ENCODE measurements at places on chromosomes 11 and 22.

GRCh38 chr11:118415739-118416068 lies 14.3 kb downstream of the ATP5MG start:
- peak; percentile 96 for DNase-seq

DNA sequence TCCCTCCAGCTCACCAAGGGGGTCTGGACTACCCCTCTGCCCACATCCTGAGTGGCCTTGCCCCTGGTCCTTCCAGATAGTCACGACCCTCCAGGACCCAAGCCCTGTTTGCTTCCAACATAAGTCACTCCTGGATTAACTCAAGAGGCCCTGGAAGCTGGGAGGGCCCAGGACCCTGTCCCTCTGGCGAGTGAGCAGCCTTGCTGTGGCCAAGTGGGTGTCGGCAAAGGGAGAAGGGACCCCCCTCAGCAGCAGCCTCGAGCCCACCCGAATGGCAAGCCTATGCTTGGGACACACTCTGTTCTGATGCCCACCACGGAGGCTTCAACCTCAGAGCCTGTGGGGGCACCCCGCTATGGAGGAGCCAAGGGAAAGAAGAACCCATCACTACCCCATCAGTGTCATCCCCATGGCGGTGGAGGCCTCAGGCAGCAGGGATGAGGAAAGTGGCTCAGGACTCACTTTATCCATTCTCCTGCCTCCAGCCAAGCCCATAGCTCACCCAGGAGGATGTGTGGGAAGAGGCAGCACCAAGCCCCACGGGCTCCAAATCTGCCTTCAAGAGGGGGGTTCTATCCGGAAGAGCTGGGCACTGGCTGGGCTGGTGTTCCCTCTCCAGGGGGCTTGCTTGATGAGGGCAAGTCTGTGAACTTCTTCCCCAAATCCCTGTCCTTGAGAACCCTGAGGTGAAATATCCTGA lies 12.5 kb downstream of the SLC22A12 start:
- DNase-seq: no peak

- peak; percentile 81 for DNase-seq
These were observed 390.1 kb downstream of the CTTN start for GRCh38 chr11:70788248-70789022.

- DNase-seq: no peak
These were observed 54.7 kb downstream of the GRAMD4 start for GRCh38 chr22:46674906-46675305.

DNA sequence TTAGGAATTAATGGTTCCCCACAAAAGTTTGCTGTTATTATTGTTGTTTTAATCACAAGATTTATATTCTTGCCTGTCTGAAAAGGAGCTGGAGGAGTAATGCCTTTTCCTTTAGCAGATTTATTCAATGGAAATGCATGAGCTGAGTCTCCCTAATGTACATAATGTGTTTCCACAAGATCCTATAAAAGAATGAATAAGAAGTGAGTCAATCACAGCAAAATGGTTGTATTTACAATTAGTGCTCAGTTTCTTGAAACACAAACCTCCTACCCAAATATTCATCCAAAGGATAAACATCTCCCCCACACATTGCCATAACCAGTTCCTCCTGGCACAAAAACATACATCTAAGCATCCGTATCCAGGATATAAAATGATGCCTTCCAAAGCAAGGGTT lies 33.3 kb downstream of the ME3 start:
- DNase-seq: no peak

DNA sequence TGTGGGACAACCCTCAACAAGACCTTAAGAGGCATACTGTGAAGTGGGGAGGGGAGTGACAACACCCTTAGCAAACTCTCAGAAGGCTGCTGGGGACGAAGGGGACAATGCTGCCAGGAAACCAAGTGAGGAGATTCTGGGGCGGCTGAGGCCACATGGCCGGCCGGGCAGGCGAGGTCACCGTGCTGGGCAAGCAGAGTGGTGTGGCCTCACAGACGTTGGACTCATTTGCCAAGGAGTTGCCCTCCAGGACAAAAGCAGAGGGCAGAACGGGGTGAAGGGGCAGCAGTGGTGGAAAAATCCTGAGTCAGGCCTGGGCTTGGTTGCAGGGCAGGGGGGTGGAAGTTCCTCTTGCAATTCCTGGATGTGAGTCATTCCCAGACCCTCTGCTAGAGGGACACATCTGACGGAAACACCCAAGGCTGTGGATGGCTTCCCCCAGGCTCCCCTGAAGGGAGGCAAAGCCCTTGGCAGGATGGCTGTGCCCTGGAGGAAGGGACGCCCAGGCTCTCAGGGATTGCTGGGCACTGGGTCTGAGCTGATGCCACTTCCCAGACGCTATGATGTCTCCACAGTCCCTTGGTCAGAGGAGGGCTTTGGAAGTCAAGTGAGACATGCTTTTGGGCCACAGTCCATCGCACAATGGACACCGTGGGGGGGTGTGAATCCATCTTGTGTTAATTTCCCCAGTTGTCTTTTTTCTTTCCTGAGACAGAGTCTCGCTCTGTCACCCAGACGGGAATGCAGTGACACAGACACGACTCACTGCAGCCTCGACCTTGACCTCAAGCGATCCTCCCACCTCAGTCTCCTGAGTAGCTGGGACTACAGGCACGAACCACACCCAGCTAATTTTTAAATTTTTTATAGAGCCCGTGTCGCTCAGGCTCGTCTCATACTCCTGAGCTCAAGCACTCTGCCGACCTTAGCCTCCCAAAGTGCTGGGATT lies 16.2 kb upstream of the SHANK3 start:
- DNase-seq: peak; percentile 32

DNA sequence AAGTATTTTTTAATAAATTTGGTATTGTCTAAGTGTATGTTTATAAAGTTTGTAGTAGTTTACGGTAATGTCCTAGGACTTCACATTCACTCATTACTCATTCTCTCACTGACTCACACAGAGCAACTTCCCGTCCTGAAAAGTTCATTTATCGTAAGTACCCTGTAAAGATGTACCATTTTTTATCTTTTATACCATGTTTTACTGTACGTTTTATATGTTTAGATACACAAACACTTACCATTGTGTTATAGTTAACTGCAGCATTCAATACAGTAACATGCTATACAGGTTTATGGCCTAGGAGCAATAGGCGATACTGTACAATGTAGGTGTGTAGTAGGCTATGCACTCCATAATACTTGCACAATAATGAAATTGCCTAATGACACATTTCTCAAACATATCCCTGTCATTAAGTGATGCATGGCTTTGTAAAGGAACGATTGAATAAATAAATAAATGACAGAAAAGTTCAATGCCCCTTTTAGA lies 12.5 kb upstream of the CARD18 start:
- DNase-seq: peak; percentile 83

- DNase-seq: peak; percentile 73
These were observed 36.6 kb downstream of the METTL15 start for GRCh38 chr11:28144808-28145207.

DNA sequence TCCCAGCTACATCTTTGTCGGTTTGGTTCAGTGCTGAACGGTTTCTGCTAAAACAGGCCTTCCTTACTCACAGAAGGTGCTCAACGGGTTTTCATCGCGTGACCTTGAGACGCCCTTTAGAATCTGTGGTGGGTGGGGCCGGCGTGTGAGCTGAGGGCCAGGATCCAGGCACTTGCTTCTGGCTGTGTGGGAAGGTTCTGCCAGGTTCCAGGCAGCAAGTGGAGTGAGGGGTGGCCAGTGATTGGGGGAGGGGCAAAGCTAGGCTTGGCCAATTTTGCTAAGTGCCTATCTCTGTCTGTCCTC lies 35.2 kb downstream of the KCNJ4 start:
- no peak for DNase-seq

DNA sequence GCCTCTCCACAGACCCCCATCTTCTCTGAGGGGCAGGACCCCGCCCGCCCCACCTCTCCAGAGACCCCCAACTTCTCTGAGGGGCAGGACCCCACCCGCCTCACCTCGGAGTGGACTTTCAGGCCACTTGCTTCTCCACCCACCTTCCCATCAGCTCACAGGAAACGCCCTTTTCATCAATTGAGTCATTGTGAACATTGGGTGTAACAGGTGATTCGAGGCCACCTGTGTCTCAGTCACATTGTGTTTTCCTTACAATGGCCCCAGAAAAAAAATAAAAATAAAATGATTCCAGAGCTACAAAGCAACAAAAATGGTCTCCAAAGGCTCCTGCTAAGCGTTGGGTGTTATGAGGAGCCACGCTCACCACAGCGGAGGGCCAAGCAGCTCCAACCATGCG lies 36.0 kb downstream of the BRD1 start:
- DNase-seq: no peak

GRCh38 chr22:26391623-26392022 lies 37.4 kb upstream of the ASPHD2 start:
- no peak for DNase-seq

All from choroid plexus epithelial cell (primary cell).